IMR-90 (cell line): ENCODE measurements at places on chromosomes 7 and 10.

GRCh38 chr7:85074016-85074415, 112.8 kb downstream of the SEMA3D start:
- DNase-seq: peak; percentile 10

GRCh38 chr7:15433151-15433550, 128.7 kb downstream of the AGMO start:
- DNase-seq: no peak

DNA sequence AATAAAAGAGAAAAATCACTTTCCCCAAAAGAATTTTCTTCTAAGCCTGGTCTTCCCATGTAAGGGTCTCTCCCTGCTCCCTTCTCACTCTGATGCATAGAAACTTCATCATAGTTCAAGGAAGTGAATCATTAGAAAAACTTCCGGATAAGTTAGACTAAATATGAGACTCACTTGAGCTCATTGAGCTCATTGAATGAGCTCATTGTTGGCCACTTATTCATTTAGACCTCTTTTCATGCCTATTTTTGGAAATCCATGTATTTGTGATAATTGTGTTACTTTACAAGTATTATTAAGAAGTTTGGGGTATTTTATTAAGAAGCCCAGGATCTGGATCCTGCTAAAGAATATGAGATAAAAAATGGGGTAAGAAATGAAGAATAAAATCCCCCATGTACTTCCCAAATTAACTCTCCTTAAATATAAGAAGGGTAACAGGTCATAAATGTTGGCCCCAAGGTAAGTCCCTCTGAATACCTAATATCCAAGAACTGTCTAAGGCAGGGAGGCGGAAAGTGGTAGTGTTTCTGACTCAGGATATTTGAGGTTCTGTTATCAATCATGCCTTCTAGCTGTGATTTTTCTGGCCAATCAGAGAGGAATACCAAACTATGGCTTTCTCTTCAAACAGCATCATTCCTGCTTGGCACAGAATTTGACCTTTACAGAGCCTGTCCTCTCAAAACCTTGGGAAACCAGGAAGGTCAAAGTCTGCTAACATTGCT, 236.5 kb upstream of the PTN start:
- DNase-seq: peak; percentile 95

GRCh38 chr10:113326160-113327111, 226.4 kb upstream of the HABP2 start:
- peak; percentile 81 for DNase-seq

DNA sequence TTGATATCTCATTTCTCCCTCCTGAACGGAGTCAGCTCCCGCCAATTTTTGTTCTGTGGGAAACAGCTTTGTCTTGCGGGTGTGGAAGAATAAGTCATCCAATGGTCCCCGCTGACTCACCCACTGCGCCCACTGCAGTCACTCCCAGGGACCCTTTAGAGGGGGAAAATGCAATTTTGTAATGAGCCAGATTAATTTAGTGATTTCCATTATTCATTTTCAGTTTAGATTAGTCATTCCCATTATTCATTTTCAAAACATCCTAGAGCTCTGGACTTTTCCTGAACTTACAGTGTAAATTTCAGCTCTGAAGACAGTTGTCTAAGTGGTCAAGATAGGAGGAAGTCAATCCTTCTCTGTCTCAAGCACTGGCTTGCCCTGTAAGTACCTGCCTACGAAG, 154.9 kb upstream of the TMEM72 start:
- DNase-seq: peak; percentile 82

DNA sequence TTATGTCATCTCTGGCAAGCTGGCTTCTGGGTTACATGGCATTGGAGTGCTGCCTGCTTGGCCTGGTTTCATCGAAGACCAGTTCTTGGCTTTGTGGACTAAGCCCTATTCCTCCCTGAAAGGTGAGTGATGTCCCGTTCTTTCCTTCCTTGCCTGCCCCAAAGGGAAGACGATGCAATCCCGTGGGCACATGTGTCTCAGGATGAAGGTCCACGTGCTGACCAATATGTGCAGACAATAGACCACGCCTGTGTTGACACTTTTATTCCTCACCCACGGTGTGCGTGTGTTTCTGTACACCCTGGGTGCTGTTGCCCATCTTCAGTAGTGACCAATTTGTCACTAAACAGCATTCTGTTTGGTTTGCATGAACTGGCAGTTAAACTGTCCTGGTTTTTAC, 28.6 kb upstream of the SHH start:
- DNase-seq: no peak

DNA sequence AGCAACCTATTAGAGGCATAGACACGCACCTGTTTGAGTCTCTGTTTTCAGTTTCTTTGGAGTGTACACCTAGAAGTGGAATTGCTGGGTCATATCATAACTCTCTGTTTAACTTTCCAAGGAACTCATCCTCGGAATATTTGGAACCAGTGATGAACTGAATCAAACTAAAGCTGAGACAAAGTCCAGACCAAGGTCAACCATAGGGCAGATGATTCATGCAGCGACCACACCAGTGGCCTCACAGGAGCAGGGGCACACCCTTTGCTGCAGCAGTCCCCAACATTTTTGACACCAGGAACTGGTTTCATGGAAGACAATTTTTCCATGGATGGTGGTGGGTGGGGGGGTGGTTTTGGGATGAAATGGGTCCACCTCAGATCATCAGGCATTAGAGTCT, 4.9 kb upstream of the OPTN start:
- no peak for DNase-seq

- no peak for DNase-seq
Observed at GRCh38 chr7:128885370-128886187, 22.9 kb downstream of the ATP6V1F start.

DNA sequence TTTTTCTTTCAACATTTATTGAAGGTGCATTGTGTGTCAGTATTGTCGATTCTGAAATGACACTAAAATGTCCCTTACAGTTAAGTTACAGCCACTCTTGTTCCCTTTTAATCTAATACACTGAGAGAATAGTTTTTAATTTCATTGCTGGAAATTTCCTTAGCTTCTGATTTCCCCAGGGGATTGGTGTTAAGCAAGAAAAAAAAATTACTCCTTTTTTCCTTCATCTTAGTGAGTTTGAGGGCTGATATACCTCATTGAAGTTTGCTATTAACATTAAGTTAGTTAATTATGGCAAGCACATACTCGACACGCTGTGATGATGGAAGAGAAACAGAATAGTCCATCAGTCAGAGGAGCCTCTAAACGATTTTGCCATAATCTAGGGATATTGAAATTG, 57.0 kb upstream of the EXOC4 start:
- no peak for DNase-seq

DNA sequence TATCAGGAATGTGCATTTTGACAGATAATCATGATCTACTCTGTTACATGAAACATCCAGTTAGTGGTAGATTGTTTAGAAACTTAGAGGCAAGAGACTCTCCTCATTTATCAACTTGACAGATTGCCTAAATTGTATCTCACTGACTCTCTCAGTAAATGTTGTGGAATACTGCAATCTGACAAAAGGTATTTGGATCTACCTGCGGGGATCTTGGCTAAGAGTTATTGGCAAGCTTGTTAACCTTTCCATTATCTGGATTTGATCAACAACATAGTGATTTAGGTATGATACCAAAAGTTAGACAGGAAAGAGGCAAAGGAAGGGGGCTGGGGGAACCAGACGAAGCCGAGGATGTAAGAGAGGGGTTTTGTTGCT, 2.0 kb downstream of the VSTM2A start:
- DNase-seq: no peak

GRCh38 chr7:122352454-122352853, 47.9 kb upstream of the FEZF1 start:
- no peak for DNase-seq

- no peak for DNase-seq
Observed at GRCh38 chr10:69220507-69220906, 375 bp downstream of the HKDC1 start.

DNA sequence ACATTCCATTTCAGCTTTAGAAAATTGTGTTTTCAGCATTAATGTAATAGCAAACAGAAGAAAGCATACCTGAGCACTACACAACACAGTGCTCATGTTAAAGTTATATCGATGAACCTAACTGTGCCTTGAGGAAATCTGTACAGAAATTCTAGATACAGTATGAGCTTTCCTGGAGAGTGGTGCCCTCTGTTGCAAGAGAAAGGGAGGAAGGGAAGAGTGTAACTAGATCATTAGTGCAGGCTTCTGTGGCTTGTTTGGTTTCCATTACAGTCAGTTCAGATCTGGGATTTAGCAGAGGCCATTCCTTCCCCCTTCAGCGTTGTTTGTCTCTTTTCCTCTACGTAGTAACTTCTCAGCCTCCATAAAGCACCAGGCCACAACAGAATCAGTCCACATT, 139.7 kb downstream of the HTR7 start:
- no peak for DNase-seq

- peak; percentile 36 for DNase-seq
Observed at GRCh38 chr7:80039251-80039884, 95.3 kb upstream of the GNAI1 start.

DNA sequence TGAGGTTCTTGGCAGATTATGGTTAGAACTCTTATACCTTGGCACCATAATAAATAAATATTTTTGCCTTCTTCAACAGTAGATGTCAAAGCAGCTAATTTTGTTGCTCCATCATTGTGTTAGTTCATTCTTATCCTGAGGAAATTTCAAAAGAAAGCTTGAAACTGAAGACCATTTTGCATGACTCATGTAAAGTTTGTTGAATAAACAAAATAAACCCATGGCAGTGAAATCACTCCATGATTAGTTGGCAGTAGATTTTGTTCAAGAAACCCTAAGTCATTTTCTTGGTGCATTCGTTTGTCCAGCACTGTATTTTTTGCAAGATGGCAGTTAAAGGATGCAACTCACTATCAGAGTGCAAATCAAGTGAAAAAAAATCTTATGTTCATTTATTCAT, 91.6 kb downstream of the HECW1 start:
- DNase-seq: peak; percentile 77

DNA sequence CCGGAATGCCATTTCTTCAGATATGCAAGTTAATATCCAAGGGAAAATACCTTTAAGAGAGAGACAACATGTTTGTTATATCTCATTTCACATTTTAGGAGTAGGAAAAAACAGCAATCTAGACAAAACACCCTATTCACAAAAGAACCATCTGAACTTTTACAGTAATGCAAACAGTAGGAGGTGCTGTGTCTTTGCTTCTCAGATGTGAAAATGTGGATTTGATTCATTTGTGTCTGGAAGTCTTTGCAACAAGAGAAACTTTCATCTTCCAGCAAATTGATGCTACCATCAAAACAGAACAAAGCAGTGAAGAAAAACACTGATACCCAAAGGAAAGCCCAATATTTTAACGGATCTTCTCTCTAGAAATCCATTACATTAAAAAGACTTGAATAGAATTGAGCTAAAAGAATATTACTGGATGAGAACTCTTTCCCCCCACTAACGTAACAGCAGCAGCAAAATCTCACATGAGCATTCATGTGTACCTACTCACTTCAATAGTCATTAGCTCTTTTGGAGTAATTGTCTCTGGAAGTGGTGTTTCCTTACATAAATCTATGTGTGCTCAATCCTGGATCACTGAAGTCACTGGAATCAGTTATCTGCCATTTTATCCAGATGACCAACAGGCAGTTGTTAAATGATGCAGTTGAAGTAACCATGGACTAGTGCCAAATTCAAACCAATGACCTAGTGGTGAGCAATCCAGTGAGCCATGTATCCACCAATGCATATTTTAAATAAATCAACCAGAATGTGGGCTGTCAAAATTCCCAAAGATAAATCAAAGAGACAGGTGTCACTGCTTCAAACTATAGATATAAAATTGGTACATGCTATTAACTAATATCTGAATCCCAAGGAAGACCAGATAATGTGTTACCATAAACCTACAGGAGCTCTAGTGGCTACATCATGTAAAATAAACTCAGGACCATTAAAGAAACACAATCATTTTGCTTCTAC, 1.8 kb downstream of the SEMA3C start:
- DNase-seq: peak; percentile 89

DNA sequence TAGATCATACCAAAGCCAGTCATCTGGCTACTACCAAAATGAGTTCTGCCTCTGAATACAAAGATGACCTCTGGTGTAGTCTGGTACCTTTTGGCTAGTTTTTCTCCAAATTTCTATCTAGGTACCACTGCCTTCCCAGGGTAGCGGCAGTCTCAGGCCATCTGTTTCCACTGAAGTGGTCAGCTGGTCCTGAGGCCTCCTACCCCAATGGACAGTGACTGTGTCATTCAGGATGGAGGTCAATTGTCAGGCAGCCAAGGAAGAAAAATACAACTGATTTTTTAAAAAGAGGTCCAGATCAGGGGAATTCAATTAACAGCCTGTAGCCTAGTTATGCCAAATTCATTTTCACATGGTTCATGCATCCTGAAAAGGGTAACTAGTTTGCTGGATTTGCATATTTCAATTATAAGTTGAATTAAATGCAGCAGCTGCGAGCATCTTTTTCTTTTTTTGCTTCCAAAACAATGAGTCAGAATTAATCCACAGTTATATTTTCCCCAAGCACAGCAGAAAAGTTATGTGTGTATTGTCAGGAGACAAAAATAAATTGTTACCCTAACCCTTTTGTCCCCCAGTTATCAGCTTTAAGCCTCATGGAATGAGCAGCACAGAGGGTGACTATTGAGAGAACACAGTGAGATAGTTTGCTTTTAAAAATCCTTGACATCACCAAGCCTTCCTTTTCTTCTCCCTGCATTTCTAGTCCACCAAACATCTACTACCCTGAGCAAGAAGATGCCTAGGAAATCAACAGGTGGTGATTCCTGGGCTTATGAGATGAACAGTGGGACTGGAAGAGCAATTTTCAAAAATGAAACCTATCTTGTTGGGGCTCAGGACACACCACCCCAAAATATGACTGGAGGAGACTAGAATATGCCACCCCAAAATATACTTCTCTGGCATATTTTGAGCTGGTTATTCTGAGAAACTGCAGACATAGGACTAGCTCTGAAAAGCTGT, 27.7 kb downstream of the BCCIP start:
- DNase-seq: no peak

DNA sequence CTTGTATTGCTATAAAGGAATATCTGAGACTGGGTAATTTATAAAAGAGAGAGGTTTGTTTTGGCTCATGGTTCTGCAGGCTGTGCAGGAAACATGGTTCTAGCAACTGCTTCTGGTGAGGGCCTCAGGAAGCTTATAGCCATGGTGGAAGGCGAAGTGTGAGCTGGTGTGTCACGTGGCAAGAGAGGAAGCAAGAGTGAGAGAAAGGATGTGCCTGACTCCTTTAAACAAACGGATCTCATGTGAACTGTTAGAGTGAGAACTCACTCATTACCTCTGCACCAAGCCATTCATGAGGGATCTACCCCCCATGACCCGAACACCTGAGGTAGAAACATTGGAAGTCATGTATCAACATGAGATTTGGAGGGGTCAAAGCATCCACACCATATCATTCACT, 7.7 kb upstream of the ITPRIP start:
- DNase-seq: no peak

DNA sequence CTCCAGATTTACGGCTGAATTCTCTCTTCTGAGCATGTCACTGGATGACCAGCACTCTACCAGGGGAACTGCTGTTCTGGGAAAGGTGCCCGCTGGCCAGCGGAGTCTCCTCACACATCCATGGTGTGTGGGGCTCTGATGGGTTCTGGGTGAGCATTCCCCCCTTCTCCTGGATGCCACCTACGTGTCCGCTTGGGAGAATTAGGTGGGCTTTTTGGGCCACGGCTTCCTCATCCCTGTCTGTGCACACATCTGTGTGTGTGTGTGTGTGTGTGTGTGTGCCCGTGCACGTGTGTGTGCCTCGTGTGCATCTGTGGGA, 163.0 kb downstream of the DNAJB6 start:
- DNase-seq: no peak
